Stimulated activated CD4-positive, alpha-beta T cell treated with anti-CD3 and anti-CD28 coated beads, Interleukin-1b, Interleukin-23, amount 100 ng/mL, for 1 hour (primary cell): ENCODE measurements at places on chromosomes 2 and 18.

DNA sequence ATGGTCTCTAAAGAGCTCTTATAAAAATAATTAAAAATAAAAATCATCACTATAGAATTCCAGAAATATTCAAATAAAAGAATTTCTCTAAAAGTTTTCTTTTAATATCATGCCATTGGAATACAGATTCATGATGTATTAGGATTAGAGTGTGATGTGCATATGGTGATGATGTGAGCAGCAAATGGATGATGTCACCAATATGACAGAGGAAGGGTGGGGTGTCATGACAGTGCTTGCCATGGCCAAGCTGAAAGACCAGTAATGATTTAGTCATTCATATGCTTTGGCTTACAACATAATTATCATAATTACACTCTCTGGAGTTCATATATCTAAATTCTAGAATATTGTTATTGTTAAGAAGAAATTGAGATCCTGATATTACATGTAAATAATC lies 27.4 kb upstream of the TTC32 start:
- no peak for DNase-seq

- DNase-seq: no peak
These were observed 11.7 kb downstream of the OSBPL6 start for GRCh38 chr2:178205853-178206521.

DNA sequence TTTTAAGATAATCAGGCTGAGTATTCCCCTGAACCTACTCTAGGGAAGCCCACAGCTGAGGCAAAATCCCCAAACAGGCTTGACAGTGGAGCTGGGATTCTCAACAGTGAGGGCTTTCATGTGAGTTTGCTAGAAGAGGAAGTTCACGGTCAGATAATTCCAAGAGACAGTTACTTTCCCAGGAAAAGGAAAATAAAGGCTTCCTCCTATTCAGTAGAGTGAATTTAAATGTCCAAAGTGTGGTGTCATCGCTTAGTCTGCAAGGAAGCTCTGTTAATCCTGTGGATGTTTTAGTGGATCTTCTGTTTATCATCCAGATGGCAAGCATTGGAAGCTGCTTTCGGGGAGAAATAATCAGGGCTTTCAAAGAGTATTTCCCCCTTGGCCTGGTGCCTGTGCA lies 119.8 kb downstream of the RPIA start:
- no peak for DNase-seq

DNA sequence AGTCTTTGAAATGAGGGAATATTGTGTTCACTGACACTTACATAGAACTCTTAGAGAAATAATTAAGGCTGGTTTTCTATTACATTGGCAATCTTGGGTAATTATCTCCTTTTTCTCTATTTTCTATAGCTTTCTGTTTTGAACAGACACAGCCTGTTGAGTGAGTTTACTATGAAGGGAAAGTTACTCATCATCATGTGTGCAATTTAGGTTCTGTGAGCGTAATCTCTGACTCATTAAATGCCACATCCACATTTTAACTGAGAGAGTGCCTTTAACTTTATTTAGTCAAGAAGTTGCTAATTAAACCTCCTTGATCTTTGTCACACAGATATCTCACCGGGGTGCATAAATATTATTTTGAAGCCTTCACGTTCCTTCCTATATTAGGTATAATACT lies 174.0 kb upstream of the SLC8A1 start:
- no peak for DNase-seq

DNA sequence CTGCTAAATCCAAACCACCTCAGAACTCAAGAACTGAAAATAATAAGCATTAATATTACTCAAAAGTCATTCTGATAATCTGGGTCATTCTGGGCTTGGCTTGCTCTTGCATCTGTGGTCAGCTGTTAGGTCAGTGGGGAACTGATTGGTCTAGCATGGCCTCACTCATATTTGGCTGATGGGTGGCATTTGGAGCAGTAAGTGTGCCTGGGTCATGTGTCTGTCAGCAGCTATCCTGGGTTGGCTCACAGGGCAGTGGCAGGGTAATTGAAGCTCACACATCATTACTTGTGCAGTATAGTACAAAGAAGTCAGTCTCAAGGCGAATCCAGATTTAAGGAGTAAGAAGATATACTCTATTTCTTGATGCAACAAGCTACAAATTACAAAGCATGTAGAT lies 9.6 kb downstream of the RPL37A start:
- no peak for DNase-seq

DNA sequence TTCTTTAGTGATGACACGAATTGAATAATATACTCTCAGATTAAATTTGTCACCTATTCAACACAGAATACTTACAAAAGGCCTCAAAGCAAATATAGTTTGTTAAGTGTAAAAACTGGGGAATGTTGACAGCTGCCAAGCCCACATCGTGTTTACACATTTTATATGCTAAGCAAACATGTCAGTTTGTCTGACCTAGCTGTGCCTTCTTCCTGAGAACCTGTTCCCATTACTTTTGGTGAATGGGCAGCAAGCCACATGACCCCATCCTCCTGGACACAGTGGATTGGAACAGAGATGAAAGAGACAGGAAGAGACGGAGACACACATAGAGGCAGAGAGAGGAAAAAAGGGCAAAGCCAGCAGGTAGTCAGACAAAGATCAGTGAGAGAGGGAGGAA lies 22.9 kb upstream of the CUL3 start:
- no peak for DNase-seq

- no peak for DNase-seq
These were observed 53.4 kb downstream of the SLC40A1 start for GRCh38 chr2:189527041-189527750.
